GOT3 (cell line): ENCODE measurements at places on chromosomes 6 and 20.

GRCh38 chr6:25556516-25556915 lies 95.5 kb upstream of the SCGN start:
- no peak for DNase-seq

DNA sequence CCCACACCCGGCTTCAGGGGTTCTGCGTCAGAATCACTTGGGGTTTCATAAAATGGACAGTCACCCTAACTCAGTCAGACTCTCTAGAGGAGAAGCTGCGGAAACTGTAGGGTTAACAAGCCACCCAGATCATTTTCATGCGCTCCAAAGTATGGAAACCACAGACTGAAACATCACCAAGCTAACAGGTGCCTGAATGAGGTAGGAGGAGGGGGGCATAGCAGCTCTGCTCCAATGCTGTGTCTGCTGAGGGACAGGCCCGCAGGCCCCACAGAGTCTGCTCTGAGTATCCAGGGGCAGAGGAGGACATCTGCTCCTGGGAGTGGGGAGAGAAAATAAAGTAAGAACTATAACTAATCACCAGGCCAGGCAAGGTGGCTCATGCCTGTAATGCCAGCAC lies 97.1 kb upstream of the AKAP12 start:
- DNase-seq: no peak

- no peak for DNase-seq
These were observed 1.6 kb downstream of the PPP1R16B start for GRCh38 chr20:38806855-38807655.

- DNase-seq: no peak
These were observed 41.3 kb upstream of the HFE start for GRCh38 chr6:26045928-26046368.

- DNase-seq: no peak
These were observed 9.1 kb downstream of the FAM83D start for GRCh38 chr20:38935285-38935684.

DNA sequence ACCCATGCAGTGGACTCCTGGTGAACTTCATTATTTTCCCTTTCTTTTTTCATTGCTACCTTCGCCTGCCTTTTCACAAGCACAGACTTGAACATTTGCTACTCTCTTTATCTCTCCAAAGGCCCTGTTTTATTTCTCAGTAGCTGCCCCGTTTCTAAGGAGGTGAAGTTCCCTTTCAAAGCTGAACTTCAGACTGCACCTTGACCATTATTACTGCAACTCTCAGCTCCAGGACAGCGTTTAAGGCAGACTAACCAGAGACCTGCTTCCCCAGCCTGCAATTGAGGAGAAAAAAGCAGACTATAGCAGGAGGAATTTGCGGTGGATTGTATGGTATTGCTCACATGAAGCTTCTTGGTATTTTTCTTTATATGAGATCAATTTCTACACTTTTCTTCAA lies 460.7 kb downstream of the CBLN4 start:
- DNase-seq: no peak

DNA sequence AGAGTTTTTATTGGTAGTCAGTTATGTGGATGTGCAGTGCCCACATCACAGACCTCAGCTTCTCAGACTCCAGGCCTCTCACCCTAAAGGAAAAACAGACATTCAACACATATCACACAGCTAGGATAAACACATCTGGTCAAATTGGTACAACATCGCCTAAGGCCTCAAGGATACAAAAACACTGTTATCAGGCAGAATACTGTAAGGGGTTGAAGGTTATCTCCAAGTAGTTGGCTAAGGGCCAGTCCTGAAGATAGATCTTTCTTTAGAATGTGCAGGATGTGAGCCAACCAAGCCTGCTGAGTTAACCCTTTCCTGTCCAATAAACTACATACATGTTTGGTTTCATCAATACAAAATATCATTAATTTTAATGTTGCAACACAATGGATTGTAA lies 308.4 kb upstream of the GJE1 start:
- no peak for DNase-seq

- DNase-seq: no peak
These were observed 1.2 kb downstream of the FAM8A1 start for GRCh38 chr6:17601386-17601703.

DNA sequence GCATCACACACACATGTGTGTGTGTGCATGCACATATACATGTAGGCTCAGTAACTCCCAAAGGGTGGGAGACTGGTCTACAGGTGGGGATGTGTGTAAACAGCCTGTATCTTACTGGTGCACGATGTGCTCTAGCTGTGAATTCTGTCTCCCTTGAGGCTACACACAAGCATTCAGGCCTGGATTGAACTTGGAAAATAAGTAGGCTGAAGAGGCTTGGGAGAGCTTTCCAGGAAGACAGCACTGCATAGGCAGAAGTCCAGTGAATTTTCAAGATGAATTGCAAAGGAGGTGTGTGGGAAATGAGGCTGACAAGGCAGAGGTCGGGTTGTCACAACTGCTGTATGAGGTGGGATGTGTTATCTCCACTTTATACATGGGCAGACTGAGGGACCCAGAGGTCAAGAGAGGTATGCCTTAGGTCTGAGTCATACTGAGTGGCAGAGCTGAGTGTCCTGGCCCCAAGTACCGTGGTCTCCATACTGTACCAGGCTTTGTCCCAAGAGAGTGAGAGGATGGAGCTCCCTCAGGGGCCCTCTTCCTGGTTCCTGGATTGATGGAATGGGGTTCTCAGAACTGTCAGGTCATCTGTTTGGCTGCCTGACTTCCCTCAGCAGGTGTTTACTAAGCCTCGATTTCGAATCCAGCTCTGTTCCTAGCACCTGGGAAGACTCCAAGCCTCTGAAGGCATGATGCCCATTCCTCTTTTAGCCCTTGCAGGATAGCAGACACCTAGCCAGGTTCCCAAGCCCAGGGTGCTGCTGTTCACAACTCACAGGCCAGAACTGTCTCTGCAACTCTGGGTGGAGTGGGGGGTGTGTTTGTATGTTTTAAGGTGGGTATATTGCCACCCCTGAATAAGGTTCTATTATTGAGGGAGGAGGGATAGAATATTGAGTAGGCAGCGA lies 14.4 kb downstream of the SNPH start:
- DNase-seq: no peak

- no peak for DNase-seq
These were observed 82.4 kb downstream of the ZNF292 start for GRCh38 chr6:87237804-87238203.

- no peak for DNase-seq
These were observed 62.3 kb upstream of the SYNDIG1 start for GRCh38 chr20:24407151-24407550.

GRCh38 chr20:21022925-21023324 lies 83.2 kb downstream of the LINC00237 start:
- no peak for DNase-seq

- DNase-seq: peak; percentile 48
These were observed 16.7 kb upstream of the ENTPD6 start for GRCh38 chr20:25178563-25179438.

DNA sequence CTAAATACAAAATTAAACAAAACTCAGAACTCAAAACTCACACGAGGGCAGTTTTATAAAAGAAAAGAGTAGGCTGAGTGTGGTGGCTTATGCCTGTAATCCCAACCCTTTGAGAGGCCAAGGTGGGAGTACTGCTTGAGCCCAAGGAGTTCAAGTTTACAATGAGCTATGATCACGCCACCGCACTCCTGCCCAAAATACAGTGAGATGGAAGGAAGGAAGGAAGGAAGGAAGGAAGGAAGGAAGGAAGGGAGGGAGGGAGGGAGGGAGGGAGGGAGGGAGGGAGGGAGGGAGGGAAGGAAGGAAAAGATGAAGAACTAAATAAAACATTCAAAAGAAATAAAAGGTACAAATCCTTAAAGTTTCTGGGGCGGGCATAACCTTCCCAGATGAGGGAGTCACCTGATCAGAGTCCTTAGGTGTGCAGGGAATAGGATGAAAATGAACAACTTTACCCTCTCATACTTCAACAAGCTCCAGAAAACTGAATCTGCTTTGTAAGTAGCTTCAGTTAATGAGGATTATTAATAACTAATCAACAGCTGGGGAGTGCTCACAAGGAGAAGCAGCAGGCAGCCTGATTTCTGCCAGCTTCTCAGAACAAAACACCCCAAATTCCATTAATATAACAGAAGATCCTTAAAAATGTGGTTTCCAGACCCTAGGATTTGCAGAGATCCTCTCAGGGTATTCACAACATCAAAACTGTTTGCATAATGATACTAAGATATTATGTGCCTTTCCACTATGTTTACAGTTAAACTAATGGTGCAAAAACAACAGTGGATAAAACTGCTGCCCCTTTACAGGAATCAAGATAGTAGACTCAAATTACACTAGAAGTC lies 21.8 kb downstream of the LMBRD1 start:
- DNase-seq: no peak

DNA sequence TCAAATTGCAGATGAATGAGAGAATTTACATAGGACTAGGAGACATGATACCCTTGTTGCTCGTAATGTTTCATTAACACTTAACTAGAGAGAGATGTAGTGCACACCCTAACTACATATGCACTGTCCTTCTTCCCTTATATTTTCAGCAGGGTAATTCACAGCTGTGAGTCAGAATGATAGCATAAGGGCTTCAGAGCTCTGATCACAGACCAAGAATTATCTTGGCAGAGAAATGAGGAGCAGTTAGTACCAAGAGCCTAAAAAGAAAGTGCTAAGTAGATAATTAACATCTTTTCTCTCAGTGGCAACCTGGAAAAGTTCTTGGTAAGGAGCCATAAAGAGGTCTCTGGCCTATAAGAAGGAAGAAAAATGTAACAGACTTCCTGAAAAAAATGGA lies 35.8 kb downstream of the GRIK2 start:
- no peak for DNase-seq

- no peak for DNase-seq
These were observed 119.9 kb downstream of the HFE start for GRCh38 chr6:26206868-26207801.

DNA sequence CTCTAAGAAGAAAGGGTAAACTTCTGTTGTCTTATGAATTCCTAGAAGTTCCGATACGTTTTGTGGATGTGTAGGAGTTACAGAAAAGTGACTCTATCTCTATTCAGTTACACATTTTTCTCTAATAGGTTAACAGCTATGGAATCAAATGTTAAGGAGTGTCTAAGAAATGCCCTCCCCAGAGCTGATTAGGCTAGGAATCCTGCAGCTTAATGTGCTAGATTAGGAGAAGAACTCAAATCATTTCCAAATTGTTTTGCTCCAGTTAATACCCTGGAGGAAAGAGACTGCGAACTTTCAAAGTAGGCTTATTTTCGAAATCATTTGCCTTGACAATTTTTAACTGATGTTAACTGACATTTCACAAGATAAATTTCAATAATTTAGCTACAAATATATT lies 51.9 kb downstream of the IBTK start:
- DNase-seq: no peak

- no peak for DNase-seq
These were observed 40.1 kb upstream of the EEF1A1 start for GRCh38 chr6:73560853-73561407.

GRCh38 chr6:168132531-168133167 lies 53.6 kb upstream of the FRMD1 start:
- no peak for DNase-seq

DNA sequence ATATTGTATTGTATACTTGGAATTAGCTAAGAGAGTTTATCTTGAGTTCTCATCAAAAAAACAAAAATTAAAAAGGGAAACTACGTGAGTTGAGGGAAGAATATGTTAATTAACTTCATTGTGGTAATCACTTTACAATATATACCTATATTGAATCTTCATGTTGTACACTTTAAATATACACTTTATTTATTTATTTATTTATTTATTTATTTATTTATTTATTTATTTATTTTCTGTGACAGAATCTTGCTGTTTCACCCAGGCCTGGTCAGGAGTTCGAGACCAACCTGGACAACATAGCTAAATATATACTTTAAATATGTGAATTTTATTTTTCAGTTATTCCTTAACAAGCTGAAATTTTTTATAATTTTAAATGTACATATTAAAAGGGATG lies 74.1 kb downstream of the VIP start:
- DNase-seq: no peak

GRCh38 chr6:14066782-14067406 lies 50.7 kb upstream of the CD83 start:
- no peak for DNase-seq

DNA sequence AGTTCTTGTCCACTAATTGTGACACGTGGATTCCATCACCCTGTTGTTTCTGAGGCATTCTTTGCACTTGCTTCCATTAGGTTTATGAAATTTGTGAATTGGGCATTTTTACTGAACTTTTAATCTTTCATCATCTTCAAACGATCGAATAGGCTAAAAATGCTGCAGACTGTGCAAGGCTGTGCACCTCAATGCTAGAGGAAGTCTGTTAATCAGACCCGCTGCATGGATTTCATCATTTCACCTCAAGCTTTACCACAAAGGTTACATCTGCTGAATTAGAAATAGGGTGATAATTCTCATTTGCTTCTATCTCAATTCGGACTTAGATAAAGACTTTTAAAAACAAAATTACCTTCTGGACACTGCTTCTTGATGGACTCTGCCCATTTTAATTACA lies 27.8 kb upstream of the F13A1 start:
- DNase-seq: no peak

DNA sequence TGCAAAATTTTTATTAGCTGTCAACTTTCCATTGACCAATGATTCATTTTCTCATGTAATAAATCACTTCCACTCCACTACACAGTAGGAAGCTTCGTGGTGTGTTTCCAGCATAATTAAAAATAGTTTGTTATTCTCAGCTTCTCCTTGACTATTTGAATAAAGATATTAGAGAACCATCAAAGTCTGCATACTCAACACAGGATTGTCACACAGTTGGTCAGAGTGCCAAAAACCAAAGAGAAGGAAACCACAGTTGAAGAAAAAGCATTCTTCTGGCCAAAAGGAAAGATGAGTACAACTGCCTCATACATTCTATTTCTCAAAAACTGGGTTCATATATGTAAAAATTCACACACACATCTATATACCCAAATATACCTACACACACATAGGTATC lies 455.1 kb upstream of the HSF2 start:
- DNase-seq: no peak

DNA sequence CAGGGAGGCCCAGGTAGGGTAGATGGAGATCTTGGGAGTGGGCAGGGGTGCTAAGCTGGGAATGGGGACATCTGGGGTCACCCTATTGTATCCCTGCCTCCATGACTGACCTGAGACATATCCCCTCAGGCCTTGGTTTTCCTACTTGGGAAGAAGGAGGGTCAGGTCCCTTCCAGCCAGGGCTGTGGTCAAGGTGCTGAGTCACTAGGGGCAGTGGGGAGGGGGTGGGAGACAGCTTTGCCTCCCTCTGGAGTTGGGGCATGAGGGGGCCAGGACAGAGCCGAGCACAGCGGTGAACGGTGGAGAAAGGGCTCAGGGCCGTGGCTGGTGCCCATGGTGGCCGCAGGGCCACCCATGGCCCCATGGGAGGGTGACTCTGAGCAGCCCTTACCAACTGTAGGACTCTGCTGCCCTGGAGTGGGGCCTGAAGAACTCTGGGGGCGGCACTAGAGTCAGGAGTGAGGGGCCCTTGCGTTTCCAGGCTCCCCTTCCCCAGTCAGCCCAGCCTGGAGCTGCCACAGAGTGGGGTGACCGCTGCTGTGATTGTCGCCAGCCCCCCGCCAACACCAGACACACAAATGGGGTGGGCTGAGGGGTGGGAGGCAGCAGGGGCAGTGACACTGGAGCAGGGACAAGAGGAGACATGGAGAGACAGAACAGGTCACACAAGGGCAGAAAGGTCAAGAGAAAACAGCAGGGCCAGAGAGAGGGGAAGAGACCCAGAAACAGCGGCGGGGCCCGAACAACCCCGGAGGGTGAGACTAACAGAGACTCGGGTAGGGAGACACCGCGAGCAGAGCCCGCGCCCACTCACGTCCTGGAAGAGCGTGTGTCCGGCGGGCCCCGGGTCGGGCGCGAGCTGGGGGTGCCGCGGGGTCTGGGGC lies 576 bp downstream of the NECAB3 start:
- DNase-seq: no peak
